Spleen (tissue), 13 donors: ENCODE measurements at places on chromosomes 11 and 22. TPM values are rescaled to one million over a fixed set of nuclear protein-coding genes. Genes with fewer than 3 reads are reported as not detected.

DNA sequence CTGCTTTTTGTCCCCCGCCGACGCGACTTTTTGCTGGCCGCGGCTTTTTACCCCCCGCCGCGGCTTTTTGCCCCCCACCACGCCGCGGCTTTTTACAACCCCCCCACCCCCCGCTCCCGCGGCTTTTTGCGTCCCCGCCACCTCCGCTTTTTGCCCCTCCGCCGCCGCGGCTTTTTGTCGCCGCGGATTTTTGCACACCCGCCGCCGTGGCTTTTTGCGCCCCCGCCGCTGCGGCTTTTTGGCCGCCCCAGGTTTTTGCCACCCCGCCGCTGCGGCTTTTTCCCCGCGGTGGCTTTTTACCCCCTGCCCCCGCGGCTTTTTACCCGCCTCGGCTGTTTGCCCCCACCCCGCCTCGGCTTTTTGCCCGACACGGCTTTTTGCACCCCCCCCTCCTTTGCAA is 205.5 kb downstream of the CCT8L2 start:
- DNase-seq, result no peak
- no peaks in the 10 kb centered on the region for H3K36me3 ChIP-seq
- H3K4me3 ChIP-seq, result no peak overlapping the region

- peak; percentile 42 for DNase-seq
- H3K36me3 ChIP-seq, result no peaks in the 10 kb centered on the region
- no peak overlapping the region for H3K4me3 ChIP-seq
- H3K27ac ChIP-seq, result no peak overlapping the region
- H3K27me3 ChIP-seq, result no peaks in the 10 kb centered on the region
Measured at GRCh38 chr11:16813126-16813525, 74.7 kb downstream of the C11orf58 start.

- no peaks in the 10 kb centered on the region for H3K27me3 ChIP-seq
- no peak overlapping the region for H3K4me3 ChIP-seq
- no peaks in the 10 kb centered on the region for H3K4me1 ChIP-seq
- no peaks in the 10 kb centered on the region for H3K36me3 ChIP-seq
Measured at GRCh38 chr11:125873881-125874555, 13.4 kb upstream of the HYLS1 start.

DNA sequence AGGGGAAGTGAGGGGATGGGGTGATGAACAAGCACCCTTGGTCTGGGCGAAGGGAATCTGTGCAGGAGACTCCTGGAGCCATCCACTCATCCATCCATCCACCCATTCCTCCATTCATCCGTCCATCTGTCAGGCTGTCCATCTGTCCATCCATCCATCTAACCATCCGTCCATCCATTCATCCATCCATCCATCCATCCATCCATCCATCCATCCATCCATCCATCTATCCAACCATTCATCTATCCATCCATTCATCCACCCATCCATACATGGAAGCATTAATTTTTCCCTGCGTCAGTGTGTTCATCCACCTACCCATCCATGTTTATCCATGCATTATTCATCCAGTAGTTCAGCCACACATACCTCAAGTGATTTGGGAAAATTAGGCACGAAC is 32.0 kb downstream of the WNT11 start:
- no peak overlapping the region for H3K27ac ChIP-seq
- H3K4me1 ChIP-seq, result no peaks in the 10 kb centered on the region
- H3K36me3 ChIP-seq, result no peaks in the 10 kb centered on the region

DNA sequence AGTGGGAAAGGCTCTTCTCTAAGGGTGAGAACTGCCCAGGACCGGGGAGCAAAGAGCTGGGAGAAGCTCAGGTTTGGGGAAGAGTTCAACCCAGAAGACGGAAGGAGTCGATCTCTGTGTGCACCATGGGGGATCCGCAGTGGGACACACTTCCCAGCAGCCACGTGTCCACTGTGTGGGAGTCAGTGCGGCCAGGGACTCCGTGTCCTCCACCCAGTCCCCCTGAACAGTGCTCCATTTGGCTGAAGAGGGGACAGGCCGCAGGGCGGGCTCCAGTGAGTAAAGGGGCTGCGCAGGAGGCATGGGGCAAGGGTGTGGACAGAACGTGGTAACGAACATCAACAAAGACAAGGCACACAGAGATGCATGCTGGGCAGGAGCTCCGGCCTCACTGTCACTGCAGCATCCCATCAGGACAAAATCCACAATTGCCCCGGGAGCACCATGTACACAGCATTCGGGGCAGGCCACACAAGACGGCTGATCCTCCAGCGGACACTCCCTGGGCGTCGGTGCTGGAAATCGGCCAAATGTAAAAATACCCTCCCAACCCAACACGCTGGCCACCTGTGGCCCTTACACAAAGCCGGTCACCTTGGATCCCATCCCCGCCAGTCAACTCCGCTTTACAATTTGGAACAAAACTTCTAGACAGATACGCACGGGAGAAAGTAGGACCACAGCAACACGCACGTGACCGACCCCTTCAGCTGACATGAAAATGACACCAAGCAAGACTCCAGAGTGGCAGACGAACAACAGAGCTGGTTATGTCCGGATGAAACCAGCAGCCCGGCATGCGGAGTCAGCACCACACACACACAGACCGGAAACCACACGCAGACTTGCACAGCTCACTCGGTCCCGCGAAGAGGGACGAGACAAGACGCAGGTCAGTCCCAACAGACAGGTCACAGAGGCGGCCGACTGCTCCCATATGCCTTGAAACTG is 366.8 kb downstream of the SHANK2 start:
- no peaks in the 10 kb centered on the region for H3K36me3 ChIP-seq
- no peak overlapping the region for H3K27ac ChIP-seq
- H3K4me3 ChIP-seq, result no peak overlapping the region
- no peak for DNase-seq
- no peaks in the 10 kb centered on the region for H3K27me3 ChIP-seq

- no peak for DNase-seq
- H3K36me3 ChIP-seq, result no peaks in the 10 kb centered on the region
- no peak overlapping the region for H3K4me3 ChIP-seq
Measured at GRCh38 chr22:23604939-23605712, 25.0 kb upstream of the IGLL1 start.

The SYNGR1 gene
- total RNA-seq, result 8.0 TPM

The NAALAD2 gene
- 5.4 TPM for total RNA-seq

The BDNF gene
- total RNA-seq, result 0.20 TPM

- H3K4me1 ChIP-seq, result no peaks in the 10 kb centered on the region
- no peak overlapping the region for H3K4me3 ChIP-seq
- no peaks in the 10 kb centered on the region for H3K27me3 ChIP-seq
- no peaks in the 10 kb centered on the region for H3K36me3 ChIP-seq
Measured at GRCh38 chr11:32497951-32498350, 62.6 kb upstream of the WT1 start.

The SPON1 gene
- 26.6 TPM for total RNA-seq

- H3K27me3 ChIP-seq, result no peaks in the 10 kb centered on the region
- no peaks in the 10 kb centered on the region for H3K4me1 ChIP-seq
- no peak for DNase-seq
- no peak overlapping the region for H3K27ac ChIP-seq
Measured at GRCh38 chr11:91978747-91979146, 245.9 kb upstream of the FAT3 start.

The IL10RA gene
- total RNA-seq, result 152 TPM

The GRIA4 gene
- not detected for total RNA-seq
